ENCODE measurements at places on chromosomes 3 and 15.

DNA sequence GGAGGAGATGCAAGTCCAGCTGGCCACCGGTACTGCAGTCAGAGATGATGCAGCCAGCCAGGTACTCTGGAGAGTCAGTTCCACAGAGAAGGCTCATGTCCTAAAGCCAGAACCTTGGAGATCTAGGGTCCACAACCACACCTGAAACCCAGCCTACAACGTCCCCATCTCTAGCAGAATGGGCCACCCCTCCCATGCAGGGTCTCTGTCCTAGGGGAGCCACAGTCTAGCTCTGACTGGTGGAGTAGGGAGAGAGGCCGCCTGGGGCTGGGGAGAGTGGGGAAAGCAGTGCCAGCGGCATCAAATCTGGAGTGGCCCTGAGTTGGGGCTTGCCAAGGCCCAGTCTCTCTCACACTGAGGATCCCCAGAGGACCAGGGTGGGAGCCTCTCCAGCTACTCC is 43.5 kb downstream of the PTH1R start:
- DNase-seq = no peak

GRCh38 chr3:51978143-51978502 is 3.3 kb downstream of the ABHD14A start:
- DNase-seq = no peak

DNA sequence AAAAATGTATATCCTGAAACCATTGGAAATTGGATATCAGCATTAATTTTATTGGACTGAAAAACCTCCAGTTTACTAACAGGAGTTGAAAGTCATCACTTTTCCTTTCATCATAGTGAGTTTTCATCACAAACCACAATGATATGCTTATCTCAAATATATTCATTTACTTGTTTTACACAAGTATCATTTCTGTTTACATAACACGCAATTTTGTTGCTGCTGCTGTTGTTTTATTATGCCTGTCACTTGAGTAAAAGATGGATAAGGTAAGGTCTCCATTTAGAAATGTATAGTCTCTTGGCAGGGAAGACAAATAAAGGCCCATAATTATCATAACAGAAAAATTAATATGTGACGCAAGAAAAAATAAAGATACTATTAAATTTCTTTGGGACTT is 199.2 kb downstream of the TP63 start:
- no peak for DNase-seq

- DNase-seq = no peak
Measured at GRCh38 chr3:43998370-43998835, 243.3 kb upstream of the TOPAZ1 start.

GRCh38 chr3:187773233-187774184 is 28.2 kb upstream of the BCL6 start:
- no peak for DNase-seq

DNA sequence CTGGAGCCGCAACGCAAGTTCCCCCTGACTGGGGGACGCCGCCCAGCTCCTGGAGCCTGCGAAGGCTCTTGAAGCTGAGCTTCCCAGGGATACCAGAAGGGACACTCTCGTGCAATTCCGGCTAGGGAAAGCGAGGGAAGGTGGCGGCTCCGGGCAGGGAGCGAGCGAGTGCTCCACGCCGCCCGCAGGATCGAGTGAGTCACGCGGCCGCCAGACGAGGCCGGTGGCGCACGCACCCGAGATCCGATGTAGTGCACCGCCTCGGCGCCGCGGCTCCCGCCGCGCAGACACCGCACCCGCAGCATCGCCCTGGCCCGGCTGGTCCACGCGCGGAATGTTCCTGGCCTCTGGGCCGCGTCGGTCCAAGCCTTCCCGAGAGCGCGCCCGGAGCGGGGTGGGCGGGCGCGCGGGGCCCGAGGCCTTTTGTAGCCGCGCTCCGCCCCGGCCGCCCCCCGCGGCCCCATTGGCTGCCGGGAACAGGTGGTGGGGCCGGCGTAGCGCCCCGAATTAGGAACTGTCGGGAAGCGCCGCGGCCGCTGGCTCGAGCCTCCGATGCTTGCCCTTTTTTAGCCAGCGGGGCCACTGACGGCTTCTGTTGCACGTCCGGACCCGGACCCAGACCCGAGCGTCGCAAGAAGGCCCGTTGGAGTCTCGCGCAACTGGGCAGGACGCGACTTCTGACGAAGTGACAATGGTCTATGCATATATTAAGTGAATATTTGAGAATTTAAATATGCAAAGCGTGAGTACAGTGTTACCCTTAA is at the start of gene GATM:
TSS of gene GATM (minus strand) at position 396 of the 764 bp plus-strand sequence. CDS start at position 305, 91 bp downstream.
- DNase-seq = no peak

- no peak for DNase-seq
Measured at GRCh38 chr3:127925384-127925783, 10.4 kb downstream of the KBTBD12 start.

- DNase-seq = no peak
Measured at GRCh38 chr3:149596134-149596770, 61.6 kb downstream of the WWTR1 start.

GRCh38 chr3:2172561-2173171 is 74.0 kb downstream of the CNTN4 start:
- no peak for DNase-seq

GRCh38 chr3:60703956-60704736 is 547.1 kb downstream of the FHIT start:
- DNase-seq = no peak

GRCh38 chr3:153688301-153689120 is 432.7 kb upstream of the ARHGEF26 start:
- DNase-seq = no peak

- DNase-seq = no peak
Measured at GRCh38 chr3:127723011-127723567, 50.3 kb downstream of the ABTB1 start.

- no peak for DNase-seq
Measured at GRCh38 chr3:159560214-159560979, 428.2 kb upstream of the IL12A start.

- no peak for DNase-seq
Measured at GRCh38 chr3:142276781-142277180, 51.4 kb upstream of the GK5 start.

DNA sequence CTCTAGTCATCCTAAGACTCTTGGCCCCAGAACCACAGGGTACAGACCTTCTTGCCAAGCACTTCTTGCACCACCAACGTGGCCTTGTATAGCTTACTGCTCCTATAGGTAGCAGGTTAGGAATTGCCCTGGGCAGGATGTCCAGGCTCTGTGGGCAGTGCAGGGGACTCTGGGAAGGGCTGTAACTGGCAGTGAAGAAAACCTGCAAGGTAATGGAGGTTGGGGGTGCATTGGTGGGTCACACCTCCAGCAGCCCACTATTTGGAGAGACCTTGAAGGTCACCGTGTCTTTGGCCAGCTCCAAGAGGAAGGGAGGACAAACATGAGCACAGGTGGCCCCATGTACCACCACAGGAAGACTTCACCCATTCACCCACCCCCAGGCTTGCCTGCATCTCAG is 21.3 kb upstream of the XYLB start:
- no peak for DNase-seq

- no peak for DNase-seq
Measured at GRCh38 chr15:80822676-80823075, 43.5 kb downstream of the CEMIP start.

GRCh38 chr15:41511331-41511898 is 2.2 kb downstream of the LTK start:
- DNase-seq = no peak

GRCh38 chr15:86002444-86002843 is 77.2 kb upstream of the AGBL1 start:
- no peak for DNase-seq

- no peak for DNase-seq
Measured at GRCh38 chr3:79664455-79664854, 103.3 kb downstream of the ROBO1 start.

DNA sequence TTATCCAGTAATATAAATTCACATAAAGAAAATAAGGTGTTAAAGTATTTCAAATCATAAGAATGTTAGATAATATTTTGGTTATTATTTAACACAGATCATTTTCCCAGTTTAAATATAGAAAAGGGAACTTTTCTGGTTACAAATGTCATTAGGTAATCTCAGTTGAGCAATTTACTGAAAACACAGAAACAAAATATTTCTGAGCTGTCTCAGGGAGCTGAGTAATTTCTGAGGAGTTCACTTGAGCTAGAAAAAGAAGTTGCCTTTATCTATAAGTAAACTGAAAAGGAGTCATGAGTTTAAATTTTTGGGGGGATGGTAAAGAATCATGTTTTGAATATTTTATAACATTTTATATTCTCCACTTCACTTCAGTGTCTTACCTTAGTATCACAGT is 855.4 kb upstream of the ARPP21 start:
- DNase-seq = no peak

DNA sequence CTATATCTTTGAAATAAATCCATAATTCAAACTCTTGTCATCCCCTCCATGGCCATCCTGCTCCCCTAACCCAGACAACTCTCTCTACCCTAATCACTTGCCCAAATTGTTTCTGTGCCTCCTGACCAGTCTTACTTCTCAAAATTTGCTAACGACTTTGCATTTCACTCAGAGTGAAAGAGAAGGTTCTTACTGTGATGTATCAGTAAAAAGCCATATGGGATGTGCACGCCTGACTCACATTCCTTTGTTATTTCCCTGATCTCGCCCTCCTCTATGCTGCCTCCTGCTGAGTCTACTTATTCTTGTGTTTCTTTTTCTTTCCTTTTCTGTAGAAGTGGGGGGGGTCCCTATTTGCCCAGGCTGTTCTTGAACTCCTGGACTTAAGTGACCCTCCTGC is 487.2 kb upstream of the FRG2C start:
- no peak for DNase-seq

- no peak for DNase-seq
Measured at GRCh38 chr15:61036136-61036535, 193.0 kb downstream of the RORA start.

GRCh38 chr15:66899555-66900350 is 165.6 kb upstream of the SMAD3 start:
- no peak for DNase-seq

Measured in glomerular endothelial cell (primary cell).